CD4-positive, alpha-beta T cell treated with Interleukin-17A for 1 hour (primary cell): ENCODE measurements at places on chromosomes 16 and 17.

DNA sequence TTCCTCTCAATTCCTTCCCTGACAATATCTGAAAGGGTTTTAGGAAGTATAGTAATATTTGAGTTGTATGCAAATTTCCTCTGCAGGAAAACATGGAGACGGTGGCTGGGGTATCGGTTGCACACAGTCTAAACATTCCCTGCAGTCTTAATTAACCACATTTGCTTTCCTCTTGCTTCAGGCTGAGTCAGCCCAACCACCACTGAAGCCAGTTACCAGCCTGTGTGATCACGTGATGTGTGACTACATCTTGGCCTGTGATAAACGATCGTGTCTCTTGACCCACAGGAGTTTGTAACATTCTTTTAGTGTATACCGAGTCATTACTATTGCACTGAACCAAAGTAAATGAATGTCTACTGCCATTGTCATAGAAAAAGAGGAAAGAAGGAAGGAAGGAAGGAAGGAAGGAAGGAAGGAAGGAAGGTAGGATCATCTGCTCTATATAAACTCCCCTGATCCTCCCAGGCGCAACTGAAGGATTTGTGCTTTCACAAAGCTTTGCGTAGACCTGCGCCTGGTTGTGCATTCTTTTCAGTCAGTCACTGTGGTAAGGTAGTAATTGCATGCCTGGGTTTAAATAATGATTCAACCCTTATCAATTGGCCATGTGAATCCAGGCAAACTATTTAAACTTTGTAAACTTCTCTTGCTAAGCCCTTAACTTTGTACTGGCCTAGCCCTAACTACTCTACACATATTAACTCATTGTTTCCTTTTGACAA lies 280.6 kb upstream of the SALL1 start:
- DNase-seq, result no peak

- DNase-seq, result no peak
Measured at GRCh38 chr17:8798176-8798845, 854 bp downstream of the MFSD6L start.

- no peak for DNase-seq
Measured at GRCh38 chr17:21417921-21418320, 41.8 kb downstream of the KCNJ12 start.

- DNase-seq, result peak; percentile 77
Measured at GRCh38 chr17:2792366-2793169, 3.7 kb upstream of the RAP1GAP2 start.

- DNase-seq, result no peak
Measured at GRCh38 chr17:72506773-72507172, 386.0 kb downstream of the SOX9 start.

DNA sequence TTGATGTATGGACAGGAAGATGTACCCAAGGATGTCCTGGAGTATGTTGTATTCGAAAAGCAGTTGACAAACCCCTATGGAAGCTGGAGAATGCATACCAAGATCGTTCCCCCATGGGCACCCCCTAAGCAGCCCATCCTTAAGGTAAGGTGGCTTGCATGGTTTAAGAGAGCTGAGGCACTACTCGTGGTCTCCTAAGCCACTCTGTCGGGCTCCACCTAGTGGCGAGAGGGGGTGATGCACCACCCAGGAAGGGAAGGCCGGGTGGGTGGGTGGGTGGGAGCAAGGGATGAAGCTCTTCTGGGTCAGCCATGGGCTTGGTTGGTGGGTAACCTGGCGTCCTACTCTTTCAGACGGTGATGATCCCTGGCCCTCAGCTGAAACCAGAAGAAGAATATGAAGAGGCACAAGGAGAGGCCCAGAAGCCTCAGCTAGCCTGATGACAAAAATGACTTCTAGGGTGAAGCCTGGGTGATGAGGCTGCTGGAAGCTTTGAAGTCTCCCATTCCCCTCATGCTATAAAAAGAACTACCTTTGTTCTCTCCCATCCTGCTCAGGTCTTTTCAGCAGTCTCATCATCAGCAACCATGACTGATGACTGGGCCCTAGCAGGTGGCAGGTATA lies 21.5 kb downstream of the GPR179 start:
- DNase-seq, result peak; percentile 68

- peak; percentile 65 for DNase-seq
Measured at GRCh38 chr17:2023692-2024571, 1.2 kb downstream of the RTN4RL1 start.

GRCh38 chr17:43530288-43531081 lies 15.7 kb downstream of the ETV4 start:
- no peak for DNase-seq

DNA sequence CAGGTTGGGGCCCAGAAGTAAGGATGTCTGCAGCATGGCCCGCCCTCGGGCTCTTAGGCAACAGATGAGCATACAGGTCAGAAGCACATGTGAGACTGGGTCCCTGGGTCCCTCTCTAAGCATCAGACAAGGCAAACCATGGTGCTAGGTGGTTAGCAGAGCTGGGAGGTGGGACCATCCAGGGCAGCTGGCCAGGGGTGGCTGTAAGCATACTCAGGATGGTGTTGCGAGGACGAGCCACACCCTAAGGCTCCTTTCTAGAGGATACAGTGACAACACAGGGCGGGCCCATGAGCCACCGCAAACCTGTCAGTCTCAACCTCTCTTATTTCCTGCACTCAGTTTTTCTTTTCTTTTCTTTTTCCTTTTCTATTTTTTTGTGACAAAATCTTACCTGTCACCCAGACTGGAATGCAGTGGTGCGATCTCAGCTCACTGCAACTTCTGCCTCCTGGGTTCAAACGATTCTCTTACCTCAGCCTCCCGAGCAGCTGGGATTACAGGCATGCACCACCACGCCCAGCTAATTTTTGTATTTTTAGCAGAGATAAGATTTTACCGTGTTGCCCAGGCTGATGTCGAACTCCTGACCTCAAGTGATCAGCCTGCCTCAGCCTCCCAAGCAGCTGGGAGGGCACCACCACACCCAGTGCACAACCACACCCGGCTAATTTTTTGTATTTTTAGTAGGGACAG lies 3.6 kb downstream of the FA2H start:
- no peak for DNase-seq

DNA sequence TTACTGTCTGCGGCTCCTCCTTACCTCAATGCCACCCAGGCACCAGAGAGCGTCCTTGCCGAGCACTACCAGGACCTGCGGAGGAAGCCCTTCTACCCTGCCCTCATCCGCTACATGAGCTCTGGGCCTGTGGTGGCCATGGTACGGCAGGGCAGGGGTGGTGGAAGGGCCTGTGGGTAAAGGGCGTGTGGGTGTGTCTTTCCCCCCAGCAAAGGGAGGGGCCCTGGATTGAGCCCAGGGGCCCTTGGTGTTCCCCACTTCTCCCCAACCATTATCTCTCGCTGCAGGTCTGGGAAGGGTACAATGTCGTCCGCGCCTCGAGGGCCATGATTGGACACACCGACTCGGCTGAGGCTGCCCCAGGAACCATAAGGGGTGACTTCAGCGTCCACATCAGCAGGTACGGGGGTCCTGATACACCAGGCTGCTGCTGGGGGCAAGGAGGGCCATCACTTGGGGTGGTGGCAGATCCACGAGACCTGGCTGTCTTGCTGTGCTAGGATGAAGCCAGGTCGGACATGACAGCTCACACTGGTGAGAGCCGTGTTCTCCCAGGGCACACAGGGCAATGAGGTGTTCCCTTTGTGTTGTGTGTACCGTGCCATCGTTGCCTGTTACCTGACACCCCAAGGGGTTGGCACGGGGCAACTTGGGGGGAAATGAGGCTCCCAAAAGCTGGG lies 2.2 kb upstream of the DECR2 start:
- no peak for DNase-seq

DNA sequence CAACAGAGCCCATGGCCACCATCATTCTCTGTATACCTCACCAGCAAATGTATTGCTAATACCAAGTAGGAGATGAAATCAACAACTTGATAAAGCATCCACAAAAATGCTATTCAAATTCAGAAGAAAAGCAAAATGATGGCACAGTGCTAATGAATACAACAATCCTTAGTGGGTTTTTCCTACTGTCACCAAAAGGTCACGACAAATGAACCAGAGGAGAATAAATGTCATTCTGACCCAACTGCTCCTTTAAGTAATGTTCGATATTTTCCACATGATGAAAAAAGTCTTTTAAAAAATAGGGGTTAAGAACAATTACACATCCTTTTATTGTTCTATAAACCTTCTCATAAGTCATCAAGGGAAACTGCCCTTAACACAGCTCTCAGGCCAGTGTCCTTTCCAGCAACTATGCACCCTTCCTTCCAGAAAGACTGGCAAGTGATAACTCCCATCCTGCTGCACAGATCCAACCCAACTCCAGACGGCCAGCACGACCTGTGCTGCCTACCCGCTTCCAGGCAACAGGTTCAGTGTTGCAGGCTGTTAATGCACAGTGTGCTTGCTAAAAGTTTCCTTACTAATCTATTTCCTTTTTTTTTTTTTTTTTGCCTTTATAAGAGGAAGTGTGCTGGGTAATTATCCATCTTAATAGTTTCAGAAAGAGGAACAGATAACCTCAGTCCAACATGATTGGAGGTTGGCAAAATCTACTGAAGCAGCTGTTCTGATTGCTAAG lies 15.4 kb downstream of the FBXO31 start:
- DNase-seq, result no peak

DNA sequence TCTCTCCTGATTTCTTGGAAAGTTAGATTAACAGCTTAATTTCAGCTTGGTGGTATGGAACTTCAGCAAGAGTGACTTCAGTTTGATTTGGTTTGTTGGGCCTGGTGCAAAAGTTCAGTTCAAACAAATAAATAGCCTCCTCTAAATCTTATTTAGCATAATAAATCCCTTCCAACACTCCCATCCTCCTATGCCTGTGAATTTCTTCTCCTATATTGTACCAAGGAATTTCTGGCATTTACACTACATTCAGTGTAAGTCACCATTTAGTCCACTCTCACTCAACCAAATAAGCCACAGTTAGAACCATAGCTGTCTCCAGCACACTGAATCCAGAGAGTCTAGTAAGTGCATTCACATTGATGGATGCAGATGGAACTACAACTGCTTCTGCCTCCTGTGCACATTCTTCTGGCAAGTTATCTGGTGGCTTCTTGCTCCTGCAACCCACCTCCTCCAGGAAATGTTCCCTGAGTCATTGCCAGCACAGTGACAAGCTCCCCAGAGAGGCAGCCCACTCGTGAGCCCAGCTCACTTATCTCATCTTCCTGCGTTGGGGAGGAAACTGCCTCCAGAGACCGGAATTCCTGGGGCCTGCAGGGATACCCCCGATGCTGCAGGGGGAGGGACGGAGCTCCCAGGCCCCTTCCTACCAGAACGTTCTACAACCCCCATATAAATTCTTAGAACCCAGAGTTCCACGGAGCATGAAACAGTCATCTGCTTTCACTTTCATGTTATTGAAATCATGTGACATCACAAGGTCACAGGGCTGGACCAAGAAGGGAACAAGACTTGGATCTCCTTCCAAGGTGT lies 318.3 kb downstream of the PHKB start:
- DNase-seq, result peak; percentile 29
